ENCODE measurements at places on chromosomes 11 and 22.
A peak's percentile ranks its signal among the peaks of the same experiment; 100 is the strongest.

DNA sequence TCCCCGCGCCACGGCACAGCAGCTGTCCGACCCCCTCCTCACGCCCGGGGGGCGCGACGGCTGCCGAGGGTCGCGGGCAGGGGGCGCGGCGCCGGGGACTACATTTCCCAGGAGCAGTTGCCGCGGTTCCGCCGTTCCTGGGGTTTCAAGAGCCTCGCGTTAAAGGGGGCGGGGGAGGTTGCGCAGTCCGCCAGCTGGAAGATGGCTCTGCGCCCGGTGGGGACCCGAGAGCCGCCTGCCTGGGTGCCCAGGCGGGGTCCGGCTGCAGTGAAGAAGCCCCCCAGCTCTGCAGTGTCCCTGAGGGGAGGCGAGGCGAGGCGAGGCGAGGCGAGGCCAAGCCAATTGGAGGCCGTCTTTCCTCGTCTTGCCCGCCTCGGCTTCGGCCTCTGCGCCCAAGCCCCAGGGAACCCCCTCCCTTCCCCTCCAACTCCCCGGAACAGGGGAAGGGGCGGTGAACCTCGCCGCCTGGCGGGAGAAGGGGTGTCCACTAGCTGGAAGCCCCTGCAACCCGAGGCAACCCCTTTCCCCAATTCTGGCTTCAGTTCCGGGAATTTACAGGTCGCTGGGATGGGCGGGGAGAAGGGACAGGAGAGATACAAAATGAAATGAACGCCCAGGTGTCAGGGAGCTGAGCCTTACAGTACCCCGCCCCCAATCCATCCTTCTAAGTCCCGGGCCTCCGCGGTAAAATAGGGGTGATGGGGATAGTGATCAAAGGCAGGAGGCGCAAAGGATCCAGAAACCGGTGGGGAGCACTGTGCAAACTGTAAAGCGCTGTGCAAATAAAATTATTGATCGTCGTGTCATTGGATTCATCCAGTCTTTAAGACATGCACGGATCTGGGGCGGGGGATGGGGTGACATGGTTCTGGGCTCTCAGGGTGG is 5.2 kb upstream of the GCAT start:
- DNase-seq = peak; percentile 22

- DNase-seq = no peak
Observed at GRCh38 chr11:104872393-104872792, 25.9 kb downstream of the CASP12 start.

- DNase-seq = no peak
Observed at GRCh38 chr22:36026741-36027140, 1.9 kb downstream of the RBFOX2 start.

- no peak for DNase-seq
Observed at GRCh38 chr11:110529043-110529442, 99.3 kb downstream of the FDX1 start.

DNA sequence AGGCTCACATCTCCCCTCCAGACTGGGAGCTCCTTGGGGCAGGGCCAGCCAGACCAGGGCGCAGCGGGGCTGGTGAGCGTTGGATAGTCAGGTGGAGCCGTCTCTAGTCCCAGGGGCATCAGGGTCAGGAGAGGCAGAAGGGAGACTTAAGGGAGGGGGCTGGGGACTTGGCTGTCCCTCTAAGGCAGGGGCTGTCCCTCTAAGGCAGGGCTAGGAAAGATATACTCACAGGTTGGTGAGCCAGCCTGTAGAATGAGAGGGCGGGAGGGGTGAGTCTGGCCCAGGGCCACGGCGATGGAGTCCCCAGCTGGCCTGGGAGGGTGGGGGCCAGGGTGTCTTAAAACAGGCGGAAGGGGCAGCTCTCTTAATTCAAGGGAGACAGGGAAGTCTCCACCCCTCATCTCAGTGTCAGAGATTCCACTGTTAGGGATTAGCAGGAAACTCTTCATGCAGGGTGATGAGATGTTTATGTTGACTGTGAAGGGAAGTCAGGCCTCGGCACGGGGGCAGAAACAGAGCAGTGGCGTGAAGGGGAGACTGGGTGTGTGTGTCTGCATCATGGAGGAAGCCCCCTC is 11.3 kb downstream of the P2RY2 start:
- DNase-seq = no peak

DNA sequence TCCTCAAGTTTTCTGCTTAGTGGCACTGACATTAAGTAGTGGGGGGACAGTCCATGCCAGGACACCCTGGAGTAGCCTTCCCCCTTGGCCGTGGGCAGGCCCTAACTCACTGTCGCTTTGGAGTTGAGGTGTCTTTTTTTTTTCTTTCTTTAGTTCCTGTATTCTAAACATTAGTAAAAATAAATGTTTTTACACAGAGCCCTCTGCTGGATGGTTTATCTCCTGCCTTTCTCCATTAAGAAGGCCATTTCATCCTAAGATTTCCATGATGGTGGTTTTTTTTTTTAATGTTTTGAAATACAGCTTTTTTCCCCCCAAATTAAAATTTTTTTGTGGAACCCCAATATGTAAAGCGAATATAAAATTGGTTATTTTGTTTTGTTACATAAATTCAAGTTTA is 1.8 kb upstream of the TIGD3 start:
- DNase-seq = no peak

DNA sequence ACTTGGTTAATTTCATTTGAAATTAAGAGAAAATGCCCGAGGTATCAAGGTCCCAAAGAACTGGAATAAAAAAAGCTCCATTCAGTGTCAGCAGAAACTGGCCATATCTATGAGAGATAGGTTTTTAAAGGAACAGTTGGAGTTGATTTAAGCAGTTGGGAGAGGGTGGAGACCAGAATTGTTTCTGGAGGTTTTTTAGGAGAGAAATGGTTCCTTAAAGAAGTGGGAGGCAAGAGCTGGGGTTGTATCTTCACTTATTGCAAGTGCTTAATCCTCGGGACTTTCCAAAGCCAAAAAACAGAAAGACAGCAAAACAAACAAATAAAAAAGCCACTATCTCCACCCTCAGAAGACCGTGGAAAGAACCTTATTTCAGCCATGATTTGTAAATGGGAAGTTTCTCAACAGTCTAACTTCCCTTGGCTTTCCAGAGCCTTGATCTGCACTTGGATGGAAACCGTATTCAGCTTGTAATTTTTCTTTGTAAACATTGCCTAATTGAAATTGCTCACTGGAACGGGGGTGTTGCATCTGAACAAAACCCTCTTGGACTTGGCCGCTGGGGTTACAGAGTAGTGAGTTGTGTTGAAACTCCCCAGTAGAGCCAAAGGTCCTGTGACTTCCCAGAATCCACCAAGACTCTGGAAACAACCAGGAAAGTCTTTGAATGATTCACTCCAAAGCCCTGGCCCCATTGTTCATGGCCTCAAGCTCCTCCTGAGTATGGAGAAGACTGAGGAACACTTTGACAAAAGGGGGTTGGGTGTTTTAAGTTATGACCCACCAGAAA is 115.6 kb downstream of the SLC1A2 start:
- DNase-seq = no peak

- no peak for DNase-seq
Observed at GRCh38 chr11:115698243-115698642, 194.0 kb upstream of the CADM1 start.

- DNase-seq = no peak
Observed at GRCh38 chr11:132718711-132719671, 813.3 kb downstream of the OPCML start.

- DNase-seq = peak; percentile 62
Observed at GRCh38 chr22:21051145-21051830, 5.5 kb downstream of the LRRC74B start.

GRCh38 chr22:36359470-36359996 is 28.2 kb downstream of the MYH9 start:
- no peak for DNase-seq

- DNase-seq = no peak
Observed at GRCh38 chr22:34395370-34395769, 475.1 kb upstream of the LARGE1 start.

GRCh38 chr11:131665344-131665968 is 295.0 kb downstream of the NTM start:
- DNase-seq = no peak

DNA sequence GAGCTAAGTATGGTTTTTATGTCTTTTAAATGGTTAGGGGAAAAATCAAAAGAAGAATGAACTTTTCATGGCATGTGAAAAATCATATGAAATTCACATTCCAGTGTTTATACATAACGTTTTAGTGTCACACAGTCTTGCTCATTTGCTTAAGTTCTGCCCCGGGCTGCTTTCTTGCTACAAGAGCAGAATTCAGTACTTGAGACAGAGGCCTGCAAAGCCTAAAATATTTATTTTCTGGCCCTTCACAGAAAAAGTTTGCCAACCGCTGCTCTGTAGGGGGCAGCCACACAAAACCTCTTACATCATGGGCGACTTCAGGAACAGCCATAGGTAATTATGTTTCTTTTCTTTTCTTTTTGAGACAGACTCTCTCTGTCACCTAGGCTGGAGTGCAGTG is 1.0 kb upstream of the ATG2A start:
- no peak for DNase-seq

GRCh38 chr11:91947215-91947820 is 277.3 kb upstream of the FAT3 start:
- DNase-seq = peak; percentile 51

DNA sequence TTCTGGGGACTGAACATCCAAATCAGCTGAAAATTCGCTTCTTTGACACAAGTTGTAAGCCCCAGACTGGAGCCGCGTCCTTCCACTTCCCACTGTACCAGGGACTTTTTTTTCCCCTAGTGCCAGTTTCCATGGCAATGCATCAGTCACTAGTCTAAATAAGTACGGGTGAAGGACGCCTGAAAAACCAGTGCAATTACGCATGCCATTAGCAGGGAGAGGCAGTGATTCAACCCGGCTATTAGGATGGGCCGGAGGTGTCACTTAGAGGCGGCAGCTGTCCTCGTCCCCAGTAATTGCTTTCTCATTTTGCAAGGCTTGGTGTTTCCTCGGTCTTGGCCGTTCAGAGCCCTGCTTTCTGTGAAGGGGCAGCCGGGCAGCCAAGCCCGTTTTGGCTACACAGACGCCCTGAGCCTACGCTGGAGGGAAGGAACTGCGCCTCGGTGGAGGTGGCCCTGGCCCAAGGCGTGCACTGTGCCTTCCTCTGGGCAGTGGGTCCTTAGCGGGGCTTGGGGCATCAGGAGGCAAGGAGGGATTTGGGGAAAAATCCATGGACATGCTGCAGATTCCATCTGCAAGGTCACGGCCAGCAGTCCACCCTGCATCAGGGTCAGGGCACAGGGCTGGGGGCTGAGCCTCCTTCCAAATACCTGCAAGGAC is 319.7 kb downstream of the CTTN start:
- no peak for DNase-seq

DNA sequence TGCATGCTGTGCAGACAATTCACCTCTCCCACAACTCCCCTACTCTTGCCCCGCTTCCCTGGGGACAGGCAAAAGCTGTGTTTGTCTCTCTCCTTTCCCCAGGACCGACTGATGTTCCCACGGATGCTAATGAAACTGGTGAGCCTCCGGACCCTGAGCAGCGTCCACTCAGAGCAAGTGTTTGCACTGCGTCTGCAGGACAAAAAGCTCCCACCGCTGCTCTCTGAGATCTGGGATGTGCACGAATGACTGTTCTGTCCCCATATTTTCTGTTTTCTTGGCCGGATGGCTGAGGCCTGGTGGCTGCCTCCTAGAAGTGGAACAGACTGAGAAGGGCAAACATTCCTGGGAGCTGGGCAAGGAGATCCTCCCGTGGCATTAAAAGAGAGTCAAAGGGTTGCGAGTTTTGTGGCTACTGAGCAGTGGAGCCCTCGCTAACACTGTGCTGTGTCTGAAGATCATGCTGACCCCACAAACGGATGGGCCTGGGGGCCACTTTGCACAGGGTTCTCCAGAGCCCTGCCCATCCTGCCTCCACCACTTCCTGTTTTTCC is 1.4 kb upstream of the MADD start:
- no peak for DNase-seq

- DNase-seq = no peak
Observed at GRCh38 chr11:74546752-74547151, 45.6 kb upstream of the POLD3 start.

GRCh38 chr11:7495882-7496551 is 10.7 kb downstream of the OLFML1 start:
- DNase-seq = no peak
